ENCODE measurements at places on chromosomes 7 and 10.

GRCh38 chr7:155964543-155964942 is 152.3 kb upstream of the SHH start:
- no peak for DNase-seq

GRCh38 chr7:159318682-159319351 is 174.2 kb upstream of the VIPR2 start:
- DNase-seq = no peak

DNA sequence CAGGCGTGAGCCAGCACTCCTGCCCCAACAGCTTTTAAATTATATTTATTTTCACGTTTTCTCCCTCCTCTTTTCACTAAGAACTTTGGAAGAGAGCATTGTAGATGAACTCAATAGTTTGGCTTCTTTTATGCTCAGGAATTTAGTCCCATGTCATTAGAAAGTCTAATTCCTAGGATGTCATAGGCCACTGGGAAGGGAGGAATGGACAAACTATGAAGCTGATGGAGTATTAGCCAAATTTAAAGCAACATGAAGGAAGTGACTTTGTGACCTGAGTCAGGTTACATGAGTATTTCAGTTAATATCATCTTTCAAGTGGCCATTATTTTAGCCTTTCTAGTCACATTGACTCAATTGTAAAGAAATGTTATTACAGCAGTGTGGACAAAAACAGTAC is 18.0 kb upstream of the OPN4 start:
- DNase-seq = no peak

- no peak for DNase-seq
Measured at GRCh38 chr10:115093286-115093775, at the start of gene ATRNL1. ATRNL1 (plus strand) TSS chr10:115093365; CDS start chr10:115093751, 386 bp downstream.

DNA sequence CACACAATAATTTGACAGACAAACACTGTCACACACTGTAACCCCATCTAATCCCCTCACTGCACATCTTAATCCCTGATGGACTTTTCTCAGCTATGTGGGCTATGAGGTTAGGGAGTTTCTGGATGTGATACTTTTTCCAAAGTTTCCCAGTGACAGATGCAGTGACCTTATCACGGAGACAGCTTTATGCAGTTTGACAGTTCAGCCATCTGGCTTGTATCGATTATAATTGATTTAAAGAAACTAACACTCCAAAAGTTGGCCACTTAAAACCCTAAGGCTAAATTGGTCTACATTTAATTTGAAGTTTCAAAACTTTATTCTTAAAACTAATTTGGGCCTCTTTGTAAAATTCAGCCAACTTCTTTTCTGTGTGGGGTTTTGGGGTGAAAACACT is 196.7 kb downstream of the SDK1 start:
- no peak for DNase-seq

- DNase-seq = no peak
Measured at GRCh38 chr10:72335394-72336258, 19.1 kb downstream of the DNAJB12 start.

- DNase-seq = no peak
Measured at GRCh38 chr7:137976696-137977095, 25.2 kb downstream of the CREB3L2 start.

GRCh38 chr7:106128836-106129235 is 16.7 kb upstream of the SYPL1 start:
- no peak for DNase-seq

DNA sequence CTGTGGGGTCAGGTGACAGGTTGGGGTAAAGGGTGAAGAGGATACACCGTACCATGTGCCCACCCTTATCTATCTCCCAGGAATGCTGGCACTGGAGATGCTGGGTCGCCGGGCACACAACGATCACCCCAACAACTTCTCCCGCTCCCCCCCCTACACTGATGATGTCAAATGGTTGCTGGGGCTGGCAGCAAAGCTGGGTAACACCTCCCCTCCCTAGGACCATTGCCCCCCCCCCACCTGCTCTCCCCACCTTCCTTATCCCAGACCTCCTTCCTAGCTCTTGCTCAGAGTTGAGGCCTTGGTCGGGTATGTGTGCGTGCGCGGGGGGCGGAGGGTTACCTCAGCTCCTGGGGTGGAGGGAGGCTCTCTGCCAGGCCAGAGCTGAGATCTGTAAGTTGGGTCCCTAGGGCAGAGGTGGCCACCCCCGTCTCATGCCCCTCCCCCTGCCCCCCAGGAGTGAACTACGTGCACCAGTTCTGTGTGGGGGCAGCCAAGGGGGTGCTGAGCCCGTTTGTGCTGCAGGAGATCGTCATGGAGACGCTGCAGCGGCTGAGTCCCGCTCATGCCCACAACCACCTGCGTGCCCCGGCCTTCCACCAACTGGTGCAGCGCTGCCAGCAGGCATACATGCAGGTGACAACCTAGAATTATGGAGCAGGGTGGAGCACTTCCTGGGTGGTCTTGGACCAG is 10.7 kb downstream of the NDST2 start:
- DNase-seq = no peak

DNA sequence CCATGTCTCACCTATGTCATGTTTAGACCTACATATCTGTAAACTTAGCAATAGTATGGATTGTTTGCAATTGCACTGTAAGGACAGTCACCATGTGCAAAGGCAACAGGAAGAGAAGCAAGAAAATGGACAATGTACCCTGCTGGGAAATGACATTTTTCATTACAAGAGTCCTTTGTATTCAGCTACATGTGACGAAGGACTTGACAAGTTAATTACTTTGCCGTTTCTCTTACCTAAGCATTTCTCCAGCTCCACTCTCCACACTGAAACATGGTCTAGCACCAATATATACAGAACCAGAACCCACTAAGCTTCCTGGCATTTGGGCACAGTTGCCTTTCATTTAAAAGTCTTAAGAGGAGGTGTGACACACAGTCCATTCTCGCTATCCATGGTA is 76.6 kb upstream of the PFKP start:
- no peak for DNase-seq

GRCh38 chr10:51861731-51862130 is 162.3 kb upstream of the CSTF2T start:
- DNase-seq = no peak

DNA sequence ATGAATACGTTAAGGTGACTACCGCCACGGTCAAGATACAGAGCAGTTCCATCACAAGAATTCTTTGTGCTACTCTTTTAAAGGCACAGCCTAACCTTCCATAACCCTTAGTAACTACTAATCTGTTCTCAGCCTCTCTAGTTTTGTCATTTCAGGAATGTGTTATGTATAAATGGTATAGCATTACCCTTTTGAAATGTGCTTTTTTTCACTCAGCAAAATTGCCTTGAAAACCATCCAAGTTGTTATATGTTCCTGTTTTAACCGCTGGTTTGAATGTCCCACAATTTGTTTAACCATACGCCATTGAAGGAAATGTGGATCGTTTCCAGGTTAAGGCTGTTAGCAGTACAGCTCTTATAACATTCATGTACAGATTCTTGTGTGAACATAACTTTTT is 32.0 kb downstream of the WAC start:
- DNase-seq = no peak

DNA sequence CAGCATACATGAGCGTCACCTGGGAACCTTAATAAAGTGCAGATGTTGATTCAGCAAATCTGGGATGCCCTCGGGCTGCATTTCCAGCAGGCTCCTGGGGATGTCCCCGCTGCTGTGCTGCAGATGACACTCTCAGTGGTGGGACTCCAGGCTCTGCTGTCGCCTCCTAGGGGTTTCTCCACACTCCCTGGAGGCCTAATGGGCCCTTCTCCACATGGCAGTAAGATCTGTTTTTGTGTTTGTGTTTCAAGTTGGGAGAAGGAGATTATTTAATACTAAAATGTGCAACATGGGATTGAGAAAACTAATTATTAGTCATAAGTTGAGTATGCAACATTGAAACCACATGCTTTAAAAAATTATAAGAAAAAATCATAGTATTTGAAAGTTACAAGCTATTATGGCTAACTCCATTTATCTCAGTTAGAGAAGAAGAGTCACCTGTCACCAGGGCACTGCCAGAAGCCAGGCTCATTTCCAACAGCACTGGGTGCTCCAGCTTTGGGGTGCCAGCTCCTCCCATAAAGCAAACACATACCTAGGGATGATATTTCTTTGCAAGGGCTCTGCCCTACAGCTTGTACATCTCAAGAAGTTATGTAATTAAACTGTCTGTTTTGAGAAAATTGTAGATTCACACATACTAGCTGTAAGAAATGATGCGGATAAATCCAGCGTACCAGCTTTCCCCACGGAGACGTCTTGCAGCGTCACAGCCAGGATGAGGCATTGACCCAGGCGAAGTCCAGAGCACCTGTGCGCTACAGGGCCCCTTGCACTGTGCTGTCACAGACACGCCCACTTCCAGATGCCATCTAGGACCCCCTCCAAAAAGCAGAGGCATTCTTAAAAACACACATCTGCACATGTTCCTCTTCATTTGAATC is 106.4 kb downstream of the EGFR start:
- no peak for DNase-seq

DNA sequence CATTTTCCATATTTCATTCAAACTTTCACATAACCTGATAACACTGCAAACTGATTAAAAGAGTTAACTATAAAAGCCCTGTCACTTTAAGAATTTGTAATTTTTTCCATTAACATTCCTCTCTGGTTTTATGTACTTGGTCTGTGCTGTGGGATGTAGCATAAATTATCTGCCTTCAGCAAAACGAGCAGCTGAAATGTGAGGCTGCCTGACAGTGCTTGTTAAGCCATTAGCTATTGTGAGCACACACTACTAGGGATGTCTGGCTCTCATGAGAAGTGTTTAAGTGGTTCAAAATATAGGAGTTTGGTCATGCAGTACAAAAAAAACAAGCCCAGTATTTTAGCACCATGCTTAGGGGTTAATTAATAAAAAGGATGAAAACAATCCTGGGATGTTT is 63.0 kb downstream of the HOXA1 start:
- no peak for DNase-seq

- no peak for DNase-seq
Measured at GRCh38 chr7:132051311-132051710, 494.9 kb upstream of the PODXL start.

GRCh38 chr10:15201589-15202300 is 33.3 kb upstream of the NMT2 start:
- no peak for DNase-seq

DNA sequence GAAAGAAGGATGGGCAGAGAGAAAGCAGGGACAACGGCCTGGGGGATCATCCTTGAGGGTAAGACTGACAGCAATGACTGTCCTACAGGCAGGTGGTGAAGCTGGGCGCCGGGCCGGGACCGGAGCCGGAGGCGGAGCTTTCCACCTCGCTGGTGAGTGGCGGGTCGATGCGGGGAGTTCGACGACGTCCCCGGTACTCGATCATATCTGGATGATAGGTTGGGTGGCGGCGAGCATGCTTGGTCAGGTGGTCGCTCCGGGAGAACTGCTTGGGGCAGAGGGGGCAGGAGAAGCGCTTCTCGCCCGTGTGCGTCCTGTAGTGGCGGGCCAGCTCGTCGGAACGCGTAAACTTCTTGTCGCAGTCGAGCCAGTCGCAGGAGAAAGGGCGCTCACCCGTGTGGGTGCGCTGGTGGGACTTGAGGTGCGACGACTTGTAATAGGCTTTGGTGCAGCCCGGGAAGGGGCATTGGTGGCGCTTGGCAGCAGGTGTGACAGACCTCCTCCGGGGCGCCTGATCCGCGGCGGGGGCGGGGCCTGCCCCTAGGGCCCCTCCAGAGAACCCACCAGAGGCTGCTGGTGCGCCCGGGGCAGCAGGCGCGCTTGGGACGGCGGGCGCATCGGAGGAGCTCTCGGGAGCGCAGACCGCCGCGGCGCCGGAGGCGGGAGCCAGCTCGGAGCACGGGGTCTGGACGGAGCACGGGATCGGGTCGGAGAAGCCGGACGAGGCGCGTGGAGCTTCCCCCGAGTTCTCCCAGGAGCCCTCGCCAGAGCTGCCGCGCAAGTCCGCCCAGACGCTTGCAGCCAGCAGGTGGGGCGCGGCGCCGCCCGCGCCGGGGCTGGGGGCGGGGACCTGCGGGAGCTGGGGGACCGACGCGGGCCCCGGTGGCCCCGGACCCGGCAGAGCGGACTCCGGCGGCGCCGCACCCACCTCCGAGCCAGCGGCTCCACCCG is 752 bp downstream of the KLF14 start:
- no peak for DNase-seq

GRCh38 chr10:24744946-24745345 is 21.3 kb upstream of the ARHGAP21 start:
- no peak for DNase-seq

- DNase-seq = no peak
Measured at GRCh38 chr7:31642681-31643115, 44.3 kb upstream of the PPP1R17 start.

DNA sequence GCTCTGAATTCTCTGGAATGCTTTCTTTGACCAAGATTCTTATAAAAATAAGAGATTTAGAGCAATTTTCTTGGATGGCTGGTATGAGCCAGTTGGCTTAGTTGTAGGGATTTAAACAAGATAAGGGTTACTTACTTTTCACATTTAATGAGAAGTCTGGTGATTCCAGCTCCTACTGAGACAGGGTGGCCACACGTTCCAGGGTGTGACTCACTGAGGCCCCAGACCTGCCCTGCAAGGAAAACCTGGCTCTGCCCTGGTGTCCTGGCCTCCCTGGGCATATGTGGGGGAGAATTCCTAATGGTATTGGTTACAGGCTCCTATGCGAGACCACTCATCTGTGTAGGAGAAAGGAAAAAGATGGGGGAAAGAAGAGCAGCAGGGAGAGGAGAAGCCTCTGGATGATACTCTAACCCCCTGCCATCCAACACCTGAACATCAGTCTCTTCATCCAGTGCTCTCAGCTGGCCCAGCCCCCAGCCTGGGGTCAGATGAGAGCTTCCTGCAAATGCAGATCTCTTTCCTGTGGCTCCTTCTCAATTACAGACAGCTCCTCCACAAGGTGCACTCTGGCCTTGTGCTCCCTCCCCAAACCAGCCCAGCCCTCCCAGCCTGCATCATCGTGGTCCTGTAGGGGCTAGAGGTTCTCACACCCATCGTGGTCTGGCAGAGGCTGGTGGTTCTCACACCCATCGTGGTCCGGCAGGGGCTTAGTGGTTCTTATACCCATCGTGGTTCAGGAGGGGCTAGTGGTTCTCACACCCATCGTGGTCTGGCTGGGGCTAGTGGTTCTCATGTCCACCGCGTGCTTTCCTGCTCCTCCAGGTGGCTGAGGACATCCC is 139.9 kb downstream of the EGFR start:
- no peak for DNase-seq

- DNase-seq = no peak
Measured at GRCh38 chr7:149880638-149881311, 7.0 kb downstream of the ATP6V0E2 start.

DNA sequence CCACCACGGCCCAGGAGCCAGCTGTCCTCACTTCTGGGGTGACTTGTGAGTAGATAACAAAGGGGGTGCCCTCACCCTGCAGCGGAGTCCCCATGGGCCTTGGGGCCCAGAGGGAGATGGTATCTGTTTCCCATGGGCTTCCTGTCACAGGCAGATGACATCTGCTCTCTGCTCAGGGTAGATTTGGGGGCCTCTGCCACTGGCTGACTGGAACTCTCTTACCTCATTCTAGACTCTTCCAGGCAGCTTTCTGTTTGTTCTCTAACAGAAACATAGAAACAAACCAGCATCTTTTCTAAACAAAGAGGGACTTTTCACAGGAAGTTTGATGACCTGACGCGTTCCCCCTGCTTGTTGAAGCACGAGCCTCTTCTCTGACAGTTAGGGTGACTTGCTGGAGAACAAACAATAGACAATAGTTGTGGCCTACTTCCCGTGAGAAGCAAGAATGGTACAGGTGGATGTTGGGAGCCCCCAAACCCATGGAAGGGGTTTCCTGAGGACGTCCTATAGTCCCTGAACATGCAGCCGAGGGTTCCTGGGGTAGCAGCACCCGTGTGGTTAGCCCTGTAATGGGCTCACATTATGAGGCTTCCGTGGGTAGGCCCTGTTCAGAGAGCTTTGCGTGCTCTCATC is 61.6 kb downstream of the GRK5 start:
- no peak for DNase-seq

GRCh38 chr10:79434223-79434687 is 11.2 kb downstream of the ZCCHC24 start:
- no peak for DNase-seq
